ENCODE measurements at places on chromosomes 13 and 19.

DNA sequence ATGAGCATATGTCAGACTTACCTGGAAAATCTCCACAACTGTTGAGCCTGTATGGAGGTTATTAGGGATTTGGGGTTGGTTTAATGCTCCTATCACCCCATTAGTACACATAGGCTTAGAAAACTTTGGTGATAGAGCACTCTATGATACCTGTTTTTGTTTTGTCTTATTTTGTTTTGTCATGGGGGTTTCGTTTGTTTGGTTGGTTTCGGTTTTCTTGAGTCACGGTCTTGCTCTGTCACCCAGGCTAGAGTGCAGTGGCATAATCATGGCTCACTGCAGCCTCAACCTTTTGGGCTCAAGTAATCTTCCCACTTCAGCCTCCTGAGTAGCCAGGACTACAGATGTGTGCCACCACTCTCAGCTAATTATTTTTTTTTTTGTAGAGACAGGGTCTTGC, 70.0 kb downstream of the MZT1 start:
- no peak for DNase-seq

GRCh38 chr19:3855320-3855719, 13.5 kb downstream of the ZFR2 start:
- DNase-seq = no peak

DNA sequence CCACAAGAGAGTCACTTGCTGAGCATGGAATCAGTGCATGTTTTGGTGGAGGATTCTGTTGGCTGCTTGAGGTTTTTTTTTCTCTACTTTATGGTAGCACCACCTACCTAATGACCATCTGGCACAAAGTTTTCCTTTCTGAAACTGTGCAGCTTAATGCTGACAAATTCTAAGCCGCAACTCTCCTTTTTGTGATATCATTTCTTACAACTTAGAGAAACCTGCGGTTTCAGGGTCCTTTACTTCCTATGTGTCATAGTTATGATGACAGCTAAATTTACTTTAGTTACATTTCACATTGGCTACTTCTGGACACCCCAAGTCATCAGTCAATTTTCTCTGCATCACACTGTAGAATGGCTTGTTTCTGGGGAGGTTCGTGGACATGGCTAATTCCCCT, 115.4 kb upstream of the TMTC4 start:
- DNase-seq = no peak

GRCh38 chr13:106942563-106942962, 374.6 kb upstream of the ARGLU1 start:
- DNase-seq = no peak

DNA sequence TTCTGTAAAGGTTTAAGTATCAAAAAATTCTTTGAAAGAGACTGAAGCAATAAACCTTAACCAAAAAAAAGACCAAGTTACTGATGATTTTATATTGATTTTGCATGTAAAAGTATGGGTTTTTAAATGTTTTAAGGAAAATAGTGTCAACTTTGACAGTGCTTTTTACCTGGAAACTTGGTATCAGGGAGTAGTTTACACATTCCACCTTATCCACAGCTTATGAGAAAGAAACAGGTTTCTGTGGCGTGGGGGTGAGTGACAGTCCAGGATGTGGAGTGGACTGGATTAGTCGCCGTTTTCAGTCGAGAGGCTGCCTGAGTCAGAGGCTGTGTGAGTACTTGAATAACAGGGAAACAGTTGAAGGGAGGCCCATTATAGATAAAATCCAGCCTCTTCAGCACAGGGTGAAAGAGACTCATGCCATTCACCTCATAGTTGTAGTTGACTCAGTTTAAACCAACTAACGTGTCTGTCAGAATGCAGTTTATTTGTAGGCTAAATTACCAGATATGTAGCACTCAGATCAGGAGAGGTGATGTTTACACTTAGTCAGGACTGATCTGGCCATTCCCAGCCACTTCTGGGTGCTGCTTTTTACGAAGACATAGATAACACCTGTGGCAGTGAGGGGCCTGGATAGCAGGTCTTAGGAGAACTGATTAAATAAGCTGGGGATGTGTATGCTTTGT, 595 bp upstream of the GPR183 start:
- DNase-seq = no peak

GRCh38 chr13:109548374-109548773, 238.0 kb downstream of the IRS2 start:
- DNase-seq = no peak

Measured in Karpas-422 (cell line).